ENCODE measurements at places on chromosomes 12 and 14.

- no peak for DNase-seq
These were observed 327.2 kb downstream of the BTG1 start for GRCh38 chr12:91818227-91819131.

DNA sequence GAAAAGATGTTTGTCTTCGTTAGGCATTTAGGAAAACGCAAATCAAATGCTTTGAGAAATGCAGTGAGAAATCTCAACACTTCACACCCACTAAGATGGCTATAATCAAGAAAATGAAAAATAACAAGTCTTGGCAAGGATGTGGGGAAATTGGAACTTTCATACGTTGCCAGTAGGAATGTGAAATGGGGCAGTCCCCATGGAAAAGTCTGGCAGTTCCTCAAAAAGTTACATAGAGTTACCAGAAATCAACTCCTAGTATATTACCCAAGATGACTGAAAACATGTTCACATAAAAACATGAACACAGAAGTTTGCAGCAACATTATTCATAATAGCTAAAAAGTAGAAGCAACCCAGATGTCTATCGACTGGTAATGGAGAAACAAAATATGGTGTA is 41.5 kb upstream of the LRTM2 start:
- no peak for DNase-seq

- DNase-seq, result no peak
These were observed 18.0 kb upstream of the LDHB start for GRCh38 chr12:21675641-21676040.

DNA sequence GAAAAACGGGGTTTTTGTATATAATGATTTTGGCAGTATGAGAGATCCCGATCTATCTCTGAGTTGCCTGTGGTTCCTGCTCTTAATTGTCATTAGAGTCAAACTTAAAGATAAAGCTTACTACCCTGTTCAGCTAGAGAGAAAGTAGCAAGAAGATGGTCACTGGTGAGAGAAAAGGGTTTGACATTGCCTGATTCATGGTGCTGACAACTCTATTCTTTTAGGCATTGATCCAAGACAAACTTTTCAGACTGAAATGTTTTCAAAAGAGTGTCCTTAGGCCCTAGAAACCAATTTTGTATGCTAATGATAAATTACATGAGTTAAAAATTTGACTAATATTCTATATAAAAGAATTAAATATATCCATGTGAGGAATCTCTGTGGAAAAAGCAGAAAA is 35.1 kb downstream of the PELI2 start:
- no peak for DNase-seq

DNA sequence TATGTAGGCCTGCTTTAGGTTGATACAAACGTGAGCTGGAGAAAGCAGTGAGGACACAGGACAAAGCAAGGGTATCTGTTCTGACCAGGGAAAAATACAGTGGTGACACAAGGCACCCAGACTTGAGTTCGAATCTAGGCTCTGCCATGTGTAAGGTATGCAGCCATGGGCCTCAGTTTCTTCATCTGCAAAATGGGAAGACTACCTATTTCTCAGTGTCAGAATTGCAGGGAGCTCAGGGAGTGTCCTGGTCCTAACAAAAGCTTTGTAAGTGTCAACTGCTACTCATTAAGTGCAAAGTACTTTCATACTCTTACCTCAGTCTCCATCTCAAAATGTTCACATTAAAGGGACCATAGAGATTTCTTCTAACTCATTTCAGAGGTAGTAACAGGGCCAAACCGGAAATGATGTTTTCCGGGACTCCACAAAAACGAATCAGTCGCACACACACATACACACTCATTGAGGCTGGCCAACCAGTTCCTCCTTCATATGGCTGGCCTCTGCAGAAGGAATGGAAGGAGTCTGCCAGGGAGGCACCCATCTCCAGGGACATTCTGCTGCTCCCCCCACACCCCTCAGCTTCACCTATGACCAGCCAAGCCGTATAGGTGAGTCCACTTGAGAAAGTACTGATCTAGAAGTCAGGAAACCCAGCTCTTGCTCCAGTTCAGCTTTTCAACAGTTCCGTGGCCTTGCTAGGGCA is 7.8 kb downstream of the CTDSP2 start:
- no peak for DNase-seq

- DNase-seq, result no peak
These were observed 10.2 kb downstream of the DDX47 start for GRCh38 chr12:12823300-12823699.

DNA sequence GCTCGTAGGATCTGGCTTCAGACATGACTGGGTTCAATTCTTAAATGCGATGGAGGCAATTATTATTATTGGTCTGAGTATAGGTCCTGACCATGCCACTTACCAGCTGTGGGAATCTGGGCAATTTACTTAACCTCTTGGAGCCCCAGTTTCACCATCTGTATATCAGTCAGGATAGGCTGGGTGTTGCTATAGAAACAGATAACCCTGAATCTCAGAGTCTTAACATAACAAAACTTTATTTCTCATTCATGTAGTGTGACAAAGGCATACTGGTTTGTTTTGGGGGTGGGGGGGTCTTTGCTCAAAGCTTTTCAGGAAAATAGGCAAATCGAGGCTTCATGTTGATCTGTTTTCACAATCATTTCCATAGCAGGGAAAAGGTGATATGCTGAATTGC is 199.6 kb upstream of the SRRM4 start:
- no peak for DNase-seq

DNA sequence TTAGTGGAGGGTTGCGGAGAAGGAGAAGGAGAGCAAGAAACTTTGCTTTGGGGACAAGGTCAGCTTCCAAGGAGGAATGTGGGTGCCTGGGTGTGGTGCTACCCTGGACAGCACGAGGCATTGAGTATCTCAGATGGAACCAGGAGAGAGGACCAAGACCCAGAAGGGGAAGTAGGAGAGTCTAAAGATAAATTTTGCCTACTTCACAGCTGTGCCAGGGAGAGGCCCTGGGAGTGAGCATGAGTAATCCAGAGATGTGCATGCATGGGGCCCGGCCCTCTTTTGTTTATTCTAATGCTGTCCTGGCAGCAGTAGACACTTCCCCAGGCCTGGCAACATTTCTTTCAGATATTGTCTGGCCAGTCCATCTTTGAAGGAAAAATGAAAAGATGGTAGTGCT is 49.5 kb upstream of the GNPNAT1 start:
- no peak for DNase-seq

- DNase-seq, result no peak
These were observed 14.7 kb downstream of the RASAL1 start for GRCh38 chr12:113120670-113121370.

- no peak for DNase-seq
These were observed 6.8 kb upstream of the PSMA6 start for GRCh38 chr14:35285168-35286002.
